RWPE1 (cell line): ENCODE measurements at places on chromosomes 7 and 10.

- no peak for DNase-seq
Observed at GRCh38 chr10:127299956-127300689, 103.7 kb upstream of the INSYN2A start.

GRCh38 chr7:74655768-74656440 is 1.6 kb upstream of the GTF2I start:
- no peak for DNase-seq

DNA sequence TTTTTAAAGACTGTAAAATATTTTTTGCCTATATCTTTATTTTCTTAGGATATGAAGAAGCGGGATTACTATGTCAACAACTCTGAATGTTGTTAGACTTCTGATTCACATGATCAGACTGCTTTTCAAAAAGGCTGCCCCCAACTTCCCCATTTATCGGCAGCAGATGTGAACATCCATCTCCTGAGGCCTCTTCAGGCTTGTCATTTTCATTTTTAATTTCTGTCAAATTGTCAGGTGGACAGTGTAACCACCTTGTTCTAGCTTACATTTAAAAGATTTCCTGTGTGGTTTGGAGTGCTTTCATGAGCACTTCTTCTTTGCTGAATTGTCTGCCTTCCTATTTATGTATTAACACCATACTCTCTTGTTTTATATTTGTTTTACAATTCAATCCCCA is 78.8 kb upstream of the GSDME start:
- DNase-seq = no peak

GRCh38 chr7:130650611-130651120 is 17.9 kb downstream of the COPG2 start:
- DNase-seq = no peak

- no peak for DNase-seq
Observed at GRCh38 chr10:103062854-103063590, 130.1 kb downstream of the NT5C2 start.

DNA sequence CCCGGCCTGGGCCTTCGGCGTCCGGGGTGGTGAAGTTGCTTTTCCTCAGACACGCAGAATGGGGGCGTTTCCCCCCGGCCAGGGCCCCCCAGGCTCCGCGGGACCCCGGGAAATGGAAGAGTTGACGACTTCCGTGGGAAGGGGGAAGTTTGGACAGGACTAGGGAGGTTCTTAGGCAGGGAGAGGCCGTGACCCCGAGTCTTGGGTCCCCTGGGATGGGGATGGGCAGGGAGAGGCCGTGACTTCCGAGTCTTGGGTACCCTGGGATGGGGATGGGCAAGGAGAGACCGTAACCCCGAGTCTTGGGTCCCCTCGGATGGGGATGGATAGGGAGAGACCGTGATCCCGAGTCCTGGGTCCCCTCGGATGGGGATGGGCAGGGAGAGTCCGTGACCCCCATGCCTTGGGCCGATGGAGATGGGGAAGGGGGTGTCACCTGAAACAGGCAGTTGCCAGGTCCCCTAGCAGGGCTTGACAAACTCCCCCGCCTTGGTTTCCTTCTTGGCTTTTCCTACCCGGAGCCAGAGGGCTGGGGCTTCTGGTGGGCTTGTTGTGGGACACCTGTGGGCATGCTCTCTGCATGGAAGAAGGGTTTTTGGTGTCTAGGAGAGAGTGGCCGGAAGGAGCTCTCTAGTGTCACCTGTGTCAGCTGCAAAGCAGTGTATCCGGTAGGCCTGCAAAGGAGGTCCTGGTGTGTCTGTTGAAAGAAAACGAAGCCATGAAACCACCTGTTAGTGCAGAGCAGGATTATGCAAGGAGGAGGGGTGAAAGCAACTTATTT is 1.1 kb downstream of the TRRAP start:
- no peak for DNase-seq

- DNase-seq = no peak
Observed at GRCh38 chr10:3068968-3069737, 1.8 kb downstream of the PFKP start.

DNA sequence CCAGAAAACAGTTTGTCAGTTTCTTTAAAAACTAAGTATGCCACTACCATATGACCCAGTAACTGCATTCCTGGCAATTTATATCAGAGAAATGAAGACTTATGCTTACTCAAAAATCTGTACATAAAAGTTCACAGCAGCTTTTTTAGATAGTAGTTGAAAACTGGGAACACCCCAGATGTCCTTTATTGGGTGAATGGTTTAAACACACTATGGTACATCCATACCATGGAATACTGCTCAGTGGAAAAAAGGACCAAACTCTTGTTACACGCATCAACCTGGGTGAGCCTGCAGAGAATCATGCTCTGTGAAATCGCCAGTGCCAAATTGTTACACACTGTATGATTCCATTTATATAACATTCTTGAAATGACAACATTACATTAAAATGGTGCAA is 127.6 kb upstream of the RET start:
- DNase-seq = no peak

- no peak for DNase-seq
Observed at GRCh38 chr7:140005754-140006503, 56.8 kb downstream of the PARP12 start.

DNA sequence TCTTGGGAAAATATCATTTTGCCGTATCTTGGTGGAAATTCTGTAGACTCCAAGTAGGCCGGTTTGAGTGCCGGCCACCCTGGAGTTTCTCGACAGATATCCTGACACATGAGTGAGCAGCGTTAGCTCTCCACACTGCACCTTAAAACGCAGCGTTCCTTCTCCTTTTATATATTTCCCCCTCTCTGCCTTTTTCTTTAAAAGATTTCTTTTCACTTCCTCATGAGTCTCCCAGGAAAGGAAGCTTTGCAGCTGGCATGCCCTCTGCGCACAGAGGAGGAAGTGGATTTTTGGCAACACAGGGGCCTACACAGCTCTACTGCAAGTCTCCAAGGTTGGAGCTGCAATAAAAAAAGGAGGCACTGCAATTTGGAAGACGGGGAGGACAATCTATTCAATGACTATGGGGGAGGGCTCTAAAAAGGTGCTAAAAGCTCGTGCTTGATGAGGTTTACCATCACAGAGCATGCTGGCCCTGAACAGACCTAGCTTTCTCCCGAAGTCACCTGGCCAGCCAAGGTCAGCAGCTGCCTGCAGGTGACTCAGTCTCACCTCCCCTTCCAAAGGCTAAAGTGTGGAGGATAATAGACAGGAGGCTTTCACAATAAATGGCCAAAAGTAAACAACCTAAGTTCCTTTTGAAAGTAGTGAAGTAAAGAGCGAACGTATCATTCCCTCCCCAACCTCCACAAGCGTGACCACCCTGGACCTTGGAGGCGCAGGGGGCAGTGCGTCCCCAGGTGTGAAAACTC is 252.8 kb downstream of the ZMYND11 start:
- no peak for DNase-seq

DNA sequence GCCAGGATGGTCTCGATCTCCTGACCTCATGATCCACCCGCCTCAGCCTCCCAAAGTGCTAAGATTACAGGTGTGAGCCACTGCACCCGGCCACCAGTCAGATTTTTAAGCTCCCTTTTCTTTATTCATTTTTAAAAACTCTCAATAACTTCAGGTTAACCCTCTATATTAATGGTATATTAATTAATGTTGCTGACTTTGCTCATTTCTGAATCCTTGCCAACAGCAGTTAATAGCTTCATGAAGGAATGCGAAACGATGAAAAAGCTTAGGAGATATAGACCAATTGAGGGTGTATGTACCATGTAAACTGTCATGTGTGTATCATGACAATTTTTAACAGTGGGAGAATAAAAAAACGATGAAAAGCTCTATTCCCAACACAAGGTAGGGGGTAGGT is 27.5 kb downstream of the PNPLA8 start:
- no peak for DNase-seq

GRCh38 chr7:15470825-15471668 is 90.8 kb downstream of the AGMO start:
- no peak for DNase-seq

DNA sequence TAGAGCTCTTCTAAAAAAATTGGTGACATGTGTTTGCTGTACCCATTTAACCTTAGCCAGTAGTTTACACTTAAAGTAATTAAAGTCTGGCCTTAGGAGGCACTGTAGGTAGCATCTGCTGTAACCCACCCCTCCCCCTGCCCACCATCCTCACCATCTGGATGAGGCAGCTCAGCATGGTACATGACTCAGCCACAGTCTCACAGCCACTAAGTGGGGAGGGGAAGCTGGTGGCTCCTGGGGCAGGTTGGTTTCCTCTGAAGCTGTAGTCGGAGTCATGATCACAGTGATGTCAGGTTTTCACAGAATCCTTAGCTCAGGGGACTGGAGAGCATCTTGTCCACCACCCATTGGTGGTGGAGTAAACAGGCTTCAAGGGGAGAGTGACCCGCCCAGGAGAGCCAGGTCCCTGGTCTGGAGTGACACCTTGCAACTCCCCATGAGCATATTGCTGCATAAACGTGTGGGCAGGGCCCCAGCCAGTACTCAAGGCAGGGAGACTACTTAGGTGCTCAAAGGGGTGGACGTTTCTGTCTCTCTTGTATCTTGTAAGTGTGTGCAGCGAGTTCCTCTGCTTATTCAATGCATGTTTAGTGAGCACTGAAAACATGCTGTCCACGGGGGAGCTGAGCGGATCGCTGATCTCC is 125.9 kb downstream of the GRK5 start:
- no peak for DNase-seq

- DNase-seq = no peak
Observed at GRCh38 chr10:78342827-78343653, 309.4 kb downstream of the RPS24 start.

DNA sequence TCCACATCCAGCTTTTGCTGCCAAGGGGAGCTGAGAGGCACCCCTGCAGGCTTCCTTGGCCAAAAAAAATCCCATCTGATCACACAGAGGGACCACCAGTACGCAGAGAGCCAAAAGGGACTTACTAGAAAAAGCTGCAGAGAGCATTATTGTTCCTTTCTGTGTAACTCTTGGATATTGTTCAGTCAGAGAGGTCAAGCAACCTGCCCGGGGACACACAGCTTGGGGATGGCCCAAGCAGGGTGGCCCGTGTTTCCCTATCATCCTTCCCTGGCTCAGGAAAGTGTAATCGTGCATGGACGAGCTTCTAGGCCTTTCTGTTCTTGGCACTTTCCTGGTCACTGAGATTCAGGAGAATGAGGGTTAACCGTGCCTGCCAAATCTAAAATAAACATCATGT is 84.1 kb upstream of the SH2B2 start:
- no peak for DNase-seq

GRCh38 chr7:68730194-68730593 is 868.1 kb upstream of the AUTS2 start:
- DNase-seq = no peak

- DNase-seq = no peak
Observed at GRCh38 chr7:26292768-26293560, 1.3 kb downstream of the SNX10 start.
